ENCODE measurements at places on chromosomes 2 and 18. TPM values are rescaled to one million over a fixed set of nuclear protein-coding genes. Genes with fewer than 3 reads are reported as not detected.

Gene GDF7
- 10.2 TPM for total RNA-seq

Gene GAL3ST2
- 0.72 TPM for total RNA-seq

Gene COLEC12
- total RNA-seq, result 0.02 TPM

Gene FAM98A
- total RNA-seq, result 104 TPM

Gene OXER1
- 8.0 TPM for total RNA-seq

Gene EFR3B
- total RNA-seq, result 0.42 TPM

Gene AFF3
- total RNA-seq, result not detected

Gene TTN
- under 0.01 TPM for total RNA-seq

Gene OTX1
- total RNA-seq, result 3.0 TPM

Gene ABCB6
- total RNA-seq, result 137 TPM

Gene SRD5A2
- not detected for total RNA-seq

Gene C2orf80
- not detected for total RNA-seq

Gene TCF23
- 0.04 TPM for total RNA-seq

Gene HAAO
- total RNA-seq, result 42.7 TPM

Gene BARD1
- total RNA-seq, result 30.4 TPM

- peak; percentile 27 for DNase-seq
Observed at GRCh38 chr2:26298638-26299393, 47.1 kb upstream of the SELENOI start.

GRCh38 chr18:58303363-58303762 lies 259.3 kb downstream of the NEDD4L start:
- DNase-seq, result no peak

GRCh38 chr2:27006602-27007415 lies 26.0 kb upstream of the TMEM214 start:
- no peak for DNase-seq

GRCh38 chr2:149090706-149091105 lies 52.2 kb downstream of the LYPD6B start:
- DNase-seq, result no peak

DNA sequence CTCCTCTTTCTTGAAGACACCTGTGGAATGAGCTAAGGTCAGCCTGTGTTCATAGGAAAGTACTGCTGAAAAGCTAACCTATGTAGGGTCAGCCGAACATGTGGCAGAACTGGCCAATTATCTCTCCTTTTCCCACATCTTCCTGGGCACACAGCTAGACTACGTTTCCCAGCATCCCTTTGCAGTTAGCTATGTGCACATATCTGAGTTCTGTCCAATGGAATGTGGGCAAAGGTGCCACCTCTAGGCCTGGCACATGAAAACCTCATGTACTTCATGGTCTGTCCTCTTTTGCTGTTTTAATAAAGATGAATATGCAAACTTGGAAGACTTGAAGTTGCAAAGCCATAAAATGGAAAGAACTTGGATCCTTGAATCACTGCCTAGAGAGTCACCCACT lies 352.6 kb downstream of the TNS1 start:
- DNase-seq, result no peak

GRCh38 chr2:241895712-241896641 lies 26.4 kb downstream of the RTP5 start:
- DNase-seq, result no peak

- DNase-seq, result no peak
Observed at GRCh38 chr2:142681952-142682351, 195.5 kb upstream of the KYNU start.

DNA sequence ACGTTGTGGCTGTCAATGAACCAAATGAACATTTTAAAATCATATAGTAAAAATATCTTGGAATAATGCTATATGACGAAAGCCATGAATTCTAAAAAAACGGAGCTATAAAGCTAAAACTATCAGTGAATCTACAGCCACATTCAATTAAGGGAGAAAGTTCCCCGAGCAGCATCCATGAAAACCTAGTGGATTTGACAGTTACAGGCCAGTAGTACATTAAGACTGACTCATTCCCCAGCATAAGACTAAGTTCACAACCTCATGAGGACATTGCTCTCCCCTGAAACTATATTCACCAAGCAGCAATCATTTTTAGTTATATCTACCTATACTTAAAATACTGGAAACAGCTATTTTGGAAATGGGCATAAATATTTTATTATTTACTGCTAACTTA lies 36.6 kb downstream of the KIDINS220 start:
- DNase-seq, result no peak

GRCh38 chr18:68244786-68245185 lies 470.1 kb downstream of the TMX3 start:
- DNase-seq, result no peak

DNA sequence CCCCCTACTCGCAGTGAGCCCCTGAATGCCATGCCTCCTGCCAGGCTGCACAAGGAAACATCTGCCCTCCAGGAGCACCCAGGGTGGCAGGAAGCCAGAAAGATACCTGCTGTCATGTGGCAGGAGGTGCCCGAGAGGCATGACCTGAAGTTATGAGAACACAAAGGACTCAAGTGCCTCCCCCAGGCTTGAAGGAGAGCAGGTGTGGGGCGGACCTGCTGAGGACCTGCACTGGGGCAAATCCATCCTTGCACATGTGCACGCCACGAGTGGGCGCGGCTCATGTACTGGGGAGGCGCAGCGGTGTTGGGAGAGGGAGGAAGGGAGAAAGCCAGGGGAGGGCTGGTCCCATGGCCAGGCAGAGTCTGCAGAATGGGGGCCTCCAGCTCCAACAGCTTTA lies 26.9 kb downstream of the SDC1 start:
- DNase-seq, result no peak

- DNase-seq, result no peak
Observed at GRCh38 chr2:217743966-217744761, 258.6 kb downstream of the TNS1 start.

DNA sequence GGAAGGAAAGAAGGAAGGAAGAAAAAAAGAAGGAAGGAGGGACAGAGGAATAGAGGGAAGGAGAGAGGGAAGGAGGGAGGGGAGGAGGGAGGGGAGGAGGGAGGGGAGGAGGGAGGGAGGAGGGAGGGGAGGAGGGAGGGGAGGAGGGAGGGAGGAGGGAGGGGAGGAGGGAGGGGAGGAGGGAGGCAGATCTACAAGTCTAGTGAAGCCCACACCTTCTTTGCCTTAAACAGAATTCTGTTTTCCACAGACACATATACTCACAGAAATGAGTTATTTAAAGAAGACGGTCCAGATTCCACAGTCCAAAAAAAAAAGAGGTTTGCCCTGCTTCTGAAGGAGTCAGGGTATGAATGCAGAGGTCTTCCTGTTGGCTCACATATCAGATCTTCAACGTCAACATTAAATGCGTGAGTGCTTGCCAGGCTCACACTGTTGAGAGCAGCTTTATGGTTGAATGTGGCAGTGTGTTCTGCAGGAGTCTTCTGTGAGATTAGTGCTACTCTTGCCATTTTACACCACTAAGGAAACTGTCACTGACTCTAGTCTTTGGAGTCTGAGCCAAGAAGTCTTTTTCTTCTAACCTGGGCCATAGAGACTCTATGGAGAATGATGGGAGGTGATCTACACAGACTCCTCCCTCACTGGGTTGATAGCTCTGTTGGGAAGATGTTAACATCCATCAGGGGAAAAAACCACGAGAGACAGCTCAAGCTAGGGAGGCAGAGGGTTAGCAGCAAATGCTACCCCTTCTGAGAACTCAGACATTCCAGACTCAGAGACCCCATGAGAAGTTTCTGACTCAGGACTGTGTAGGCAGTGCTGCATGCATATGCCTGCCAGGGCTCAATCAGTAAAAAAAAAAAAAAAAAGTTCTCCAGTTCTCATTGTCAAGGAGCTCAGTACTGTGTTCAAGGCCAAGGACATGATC lies 23.3 kb downstream of the PAX8 start:
- no peak for DNase-seq

DNA sequence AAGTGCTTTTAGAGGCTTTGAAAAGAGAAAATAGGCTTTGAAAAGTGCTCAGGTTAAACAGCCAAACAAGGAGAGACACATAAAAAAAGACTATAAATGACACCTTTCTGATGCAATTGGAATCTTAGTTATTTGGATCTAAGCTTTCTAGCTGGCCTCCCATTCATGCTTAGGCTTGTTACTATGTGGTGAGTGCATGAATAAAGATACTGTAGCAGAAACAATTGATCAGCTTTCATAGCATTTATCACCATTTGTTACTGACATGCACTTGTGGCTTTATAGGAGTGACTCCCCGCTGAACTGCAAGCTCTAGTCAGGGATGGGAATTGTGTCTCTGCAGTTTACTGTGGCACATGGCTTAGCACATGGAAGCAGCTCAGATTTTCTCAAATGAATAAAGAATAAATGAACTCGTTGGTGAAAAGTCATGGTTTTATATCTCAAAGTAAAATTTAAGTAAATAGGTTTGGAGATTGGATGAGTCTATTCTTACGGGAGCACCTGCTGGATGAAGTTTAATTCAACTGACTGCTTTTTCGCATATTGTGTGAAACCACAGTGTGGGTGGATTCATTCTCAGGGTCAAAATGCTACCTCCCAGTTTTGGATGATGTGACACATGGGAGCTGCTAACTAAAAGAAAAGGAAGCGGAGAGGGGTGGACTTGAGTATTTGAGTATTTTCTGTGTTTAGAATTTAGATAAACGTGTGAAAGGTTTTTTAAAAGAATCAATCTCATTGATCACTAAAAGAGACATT lies 91.1 kb upstream of the NOL4 start:
- no peak for DNase-seq

DNA sequence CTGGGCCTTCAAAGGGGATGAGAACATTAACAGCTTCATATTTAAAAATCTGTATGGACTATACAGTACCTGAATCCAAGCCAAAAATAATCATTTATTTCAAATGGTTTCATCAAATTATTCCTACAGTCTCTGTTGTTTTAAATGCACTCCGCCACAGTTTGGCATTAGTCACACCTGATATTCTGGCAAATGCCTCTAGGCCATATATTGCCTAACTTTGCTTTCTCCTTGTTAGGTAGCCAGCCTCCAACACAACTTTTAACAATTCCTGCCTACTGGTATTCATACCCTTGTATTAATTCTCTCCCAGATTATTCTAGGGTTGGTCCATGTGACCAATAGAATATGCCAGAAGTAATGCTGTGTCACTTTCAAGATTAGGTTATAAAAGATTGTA lies 146.6 kb upstream of the FANCL start:
- DNase-seq, result no peak

- no peak for DNase-seq
Observed at GRCh38 chr2:232085826-232086425, 124.4 kb downstream of the DIS3L2 start.

DNA sequence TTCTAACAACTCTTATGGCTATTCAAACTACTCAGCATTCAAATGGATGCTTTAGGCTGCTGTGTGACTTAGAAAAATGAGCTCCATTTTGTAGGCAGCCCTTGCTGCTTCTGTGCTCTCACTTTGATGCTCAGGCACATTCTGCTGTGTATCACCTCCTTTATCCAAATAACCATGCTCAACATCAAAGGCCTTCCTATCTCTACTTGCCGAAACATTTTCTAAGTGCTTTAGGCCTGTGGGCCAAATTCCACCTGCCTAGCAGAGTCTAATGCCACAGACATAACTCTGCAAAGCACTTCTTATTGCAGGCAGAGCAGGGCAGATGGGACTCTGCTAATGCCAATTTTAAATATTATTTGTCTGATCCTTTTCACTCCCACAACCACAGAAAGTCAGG lies 397.4 kb downstream of the RND3 start:
- DNase-seq, result peak; percentile 25

DNA sequence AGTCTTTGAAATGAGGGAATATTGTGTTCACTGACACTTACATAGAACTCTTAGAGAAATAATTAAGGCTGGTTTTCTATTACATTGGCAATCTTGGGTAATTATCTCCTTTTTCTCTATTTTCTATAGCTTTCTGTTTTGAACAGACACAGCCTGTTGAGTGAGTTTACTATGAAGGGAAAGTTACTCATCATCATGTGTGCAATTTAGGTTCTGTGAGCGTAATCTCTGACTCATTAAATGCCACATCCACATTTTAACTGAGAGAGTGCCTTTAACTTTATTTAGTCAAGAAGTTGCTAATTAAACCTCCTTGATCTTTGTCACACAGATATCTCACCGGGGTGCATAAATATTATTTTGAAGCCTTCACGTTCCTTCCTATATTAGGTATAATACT lies 174.0 kb upstream of the SLC8A1 start:
- DNase-seq, result no peak

- no peak for DNase-seq
Observed at GRCh38 chr2:129331638-129332037, 647.8 kb upstream of the RAB6C start.

- no peak for DNase-seq
Observed at GRCh38 chr2:55985406-55985805, 61.8 kb upstream of the EFEMP1 start.

GRCh38 chr2:109324861-109325260 lies 195.9 kb downstream of the SH3RF3 start:
- no peak for DNase-seq

DNA sequence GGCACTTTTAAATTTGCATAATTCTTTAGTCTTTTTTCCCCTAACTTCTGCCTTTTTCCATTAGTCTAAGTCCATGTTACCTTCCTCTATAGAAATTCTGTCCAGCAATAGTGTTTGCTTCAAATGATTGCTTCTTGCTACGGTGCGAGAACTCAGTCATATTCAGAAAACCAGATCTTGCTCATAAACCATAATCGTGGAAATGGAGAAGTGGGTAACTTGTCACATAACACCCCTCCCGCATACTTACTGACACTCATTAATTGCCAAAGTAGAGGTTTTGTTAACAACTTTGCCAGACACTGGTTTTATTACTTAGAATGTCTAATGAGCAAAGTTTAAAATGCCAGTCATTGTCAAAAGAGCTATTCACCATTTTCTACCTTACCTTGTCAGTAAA lies 94.3 kb upstream of the TWSG1 start:
- DNase-seq, result no peak

GRCh38 chr2:201233192-201233811 lies 27.0 kb upstream of the CASP8 start:
- DNase-seq, result peak; percentile 96

- no peak for DNase-seq
Observed at GRCh38 chr18:75530566-75531211, 103.2 kb upstream of the SMIM21 start.

- no peak for DNase-seq
Observed at GRCh38 chr2:176003958-176004357, 1.9 kb upstream of the LNPK start.

GRCh38 chr2:152359573-152360363 lies 24.8 kb downstream of the FMNL2 start:
- DNase-seq, result peak; percentile 90

DNA sequence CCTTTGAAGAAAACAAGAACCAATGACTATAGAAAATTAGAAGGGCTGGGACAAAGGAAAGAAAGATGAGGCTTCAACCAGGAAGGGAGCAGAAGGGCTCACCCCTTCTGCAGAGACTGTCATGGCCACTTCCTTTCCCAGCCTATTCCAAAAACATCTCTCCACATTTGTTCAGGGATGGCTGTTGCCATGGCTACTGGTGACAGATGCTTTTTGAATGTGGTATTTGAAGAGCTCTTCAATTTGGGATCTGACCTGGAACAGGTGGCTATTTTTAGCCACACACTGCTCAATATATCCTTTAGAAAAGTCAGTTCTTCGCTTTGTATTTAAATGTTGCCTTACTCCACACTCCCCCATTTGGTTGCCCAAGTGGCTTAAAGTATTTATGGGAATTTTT lies 64.1 kb upstream of the LCLAT1 start:
- no peak for DNase-seq

- DNase-seq, result peak; percentile 22
Observed at GRCh38 chr18:778194-778927, 33.7 kb downstream of the YES1 start.

- peak; percentile 1 for DNase-seq
Observed at GRCh38 chr18:5601188-5601624, 57.4 kb upstream of the EPB41L3 start.
